ENCODE measurements at places on chromosomes 2 and 18. TPM values are rescaled to one million over a fixed set of nuclear protein-coding genes. Genes with fewer than 3 reads are reported as not detected.

PARD6G gene
- total RNA-seq: 0.46 TPM

ANKRD30B gene
- not detected for total RNA-seq

MARCO gene
- not detected for total RNA-seq

ANO7 gene
- total RNA-seq: 0.77 TPM

FAHD2B gene
- 23.1 TPM for total RNA-seq

BMP10 gene
- not detected for total RNA-seq

NPPC gene
- not detected for total RNA-seq

LRATD1 gene
- not detected for total RNA-seq

AFG3L2 gene
- 41.0 TPM for total RNA-seq

GREB1 gene
- 0.24 TPM for total RNA-seq

LNPK gene
- 36.9 TPM for total RNA-seq

SKA1 gene
- total RNA-seq: 27.2 TPM

ALPI gene
- total RNA-seq: not detected

XRCC5 gene
- 263 TPM for total RNA-seq

PLCD4 gene
- 0.38 TPM for total RNA-seq

ZNF142 gene
- total RNA-seq: 41.4 TPM

SEPTIN10 gene
- 0.89 TPM for total RNA-seq

MAPK4 gene
- not detected for total RNA-seq

IL1B gene
- total RNA-seq: not detected

SUPT7L gene
- total RNA-seq: 35.3 TPM

SH3BP4 gene
- 0.05 TPM for total RNA-seq

FSIP2 gene
- total RNA-seq: 0.08 TPM

CRIM1 gene
- total RNA-seq: 4.2 TPM

REG3G gene
- total RNA-seq: not detected

TRPM8 gene
- not detected for total RNA-seq

CPO gene
- not detected for total RNA-seq

DOK1 gene
- 28.2 TPM for total RNA-seq

FLACC1 gene
- total RNA-seq: 4.9 TPM

LYG1 gene
- total RNA-seq: 1.2 TPM

LAPTM4A gene
- 25.0 TPM for total RNA-seq

RTP5 gene
- total RNA-seq: not detected

C2orf80 gene
- total RNA-seq: not detected

SPHKAP gene
- not detected for total RNA-seq
